Activated CD4-positive, alpha-beta T cell treated with anti-CD3 and anti-CD28 coated beads for 36 hours (primary cell): ENCODE measurements at places on chromosomes 7 and 10. TPM values are rescaled to one million over a fixed set of nuclear protein-coding genes. Genes with fewer than 3 reads are reported as not detected.
A peak's percentile ranks its signal among the peaks of the same experiment; 100 is the strongest.

GRCh38 chr7:27704422-27705199 lies 35.4 kb upstream of the TAX1BP1 start:
- no peak for DNase-seq

DNA sequence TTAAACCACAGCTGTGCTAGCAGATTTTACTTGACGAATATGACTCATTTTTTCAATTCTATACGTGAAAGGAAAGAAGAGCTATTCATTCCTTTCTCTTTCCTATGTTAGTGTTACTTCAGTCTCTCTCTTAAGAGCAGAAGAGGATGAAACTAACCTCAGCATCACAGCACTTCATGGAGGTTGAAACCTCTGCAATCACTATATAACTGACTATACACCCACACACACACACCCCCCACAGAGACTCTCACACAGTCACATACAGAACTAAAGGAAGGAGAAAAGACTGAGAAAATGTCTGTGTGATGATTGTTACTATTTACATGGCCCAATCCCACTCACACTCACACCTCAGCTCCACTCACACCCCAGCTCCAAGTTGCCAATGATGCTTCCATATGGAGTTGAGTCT lies 104.2 kb downstream of the KIF20B start:
- peak; percentile 87 for DNase-seq

- DNase-seq: no peak
Observed at GRCh38 chr10:97074256-97075145, 111.3 kb downstream of the SLIT1 start.

- no peak for DNase-seq
Observed at GRCh38 chr10:70561070-70561469, 41.5 kb downstream of the PRF1 start.

The AKR1C4 gene
- total RNA-seq: not detected

The MACC1 gene
- total RNA-seq: 0.09 TPM

The THAP5 gene
- total RNA-seq: 30.1 TPM

- DNase-seq: no peak
Observed at GRCh38 chr7:94350734-94351133, 44.0 kb upstream of the COL1A2 start.

The SPDYE6 gene
- not detected for total RNA-seq

- DNase-seq: peak; percentile 13
Observed at GRCh38 chr7:130309986-130310385, 17.0 kb downstream of the CPA4 start.

The PTPRN2 gene
- total RNA-seq: 0.51 TPM

DNA sequence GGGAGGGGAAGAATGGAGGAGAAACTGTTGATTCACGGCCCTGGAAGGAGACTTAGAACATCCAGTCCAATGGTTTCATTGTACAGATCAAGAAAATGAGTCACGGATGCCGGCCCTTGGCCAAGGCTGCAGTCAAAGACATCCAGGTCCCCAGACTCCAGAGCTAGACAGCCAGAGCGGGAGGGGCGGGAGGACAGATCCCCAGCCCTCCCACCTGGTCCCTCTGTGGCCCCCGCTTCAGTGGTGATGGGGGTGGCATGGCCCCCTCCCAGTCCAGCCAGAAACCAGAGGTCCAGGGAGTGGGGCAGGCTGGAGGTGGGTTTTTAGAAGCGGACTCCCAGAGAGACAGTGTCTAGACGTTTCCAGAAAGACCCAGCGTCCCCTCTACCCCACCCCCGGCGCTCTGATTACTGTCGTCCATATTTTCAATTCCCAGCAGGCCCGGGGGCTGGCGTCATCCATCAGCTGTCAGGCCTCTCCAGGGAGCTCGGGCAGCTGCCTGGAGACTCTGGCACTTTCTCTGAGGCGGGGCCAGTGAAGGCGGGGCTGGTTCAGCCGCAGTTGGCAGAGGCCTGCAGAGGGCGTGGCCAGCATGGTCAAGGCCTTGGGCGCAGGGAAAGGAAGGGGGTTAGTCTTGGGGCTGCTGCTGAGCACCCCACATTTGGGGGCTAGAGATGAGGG lies 8.0 kb upstream of the HSPB1 start:
- peak; percentile 22 for DNase-seq

- DNase-seq: no peak
Observed at GRCh38 chr10:25112016-25112415, 62.8 kb upstream of the GPR158 start.

DNA sequence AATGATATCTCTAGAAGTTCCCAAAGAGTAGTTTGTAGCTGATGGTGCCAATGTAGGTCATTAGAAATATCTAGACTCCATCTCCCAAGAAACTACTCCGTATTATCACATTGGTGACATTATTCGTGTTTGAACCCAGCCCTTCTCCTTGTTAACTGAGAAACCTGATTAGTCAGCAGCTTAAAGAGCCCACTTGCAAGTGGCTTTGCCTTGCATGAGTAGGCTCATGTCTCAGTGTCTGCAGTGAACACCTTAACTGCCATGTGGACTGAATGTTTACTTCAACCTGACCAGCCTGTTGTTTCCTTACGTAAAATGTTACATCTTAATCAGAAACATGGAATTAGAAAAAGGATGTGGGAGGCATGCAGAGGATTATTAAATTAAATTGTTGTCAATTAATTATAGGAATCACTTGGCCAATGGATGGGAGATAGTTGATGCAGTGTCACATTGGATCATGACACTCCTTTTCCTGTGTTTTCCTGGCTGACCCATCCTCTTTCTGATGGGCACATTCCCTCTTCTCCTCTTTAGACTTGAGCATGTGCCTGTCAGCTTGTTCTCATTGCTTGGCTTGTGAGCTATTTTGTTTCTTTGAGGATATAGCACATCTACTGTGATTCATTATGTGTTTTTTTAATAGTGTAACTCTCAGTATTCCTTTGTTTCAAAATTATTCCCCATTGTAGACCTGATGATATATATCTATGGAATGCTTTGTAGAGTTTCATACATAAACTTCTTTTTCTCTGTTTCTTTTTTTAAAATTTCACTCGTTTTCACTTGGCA lies 18.0 kb downstream of the STARD3NL start:
- no peak for DNase-seq

DNA sequence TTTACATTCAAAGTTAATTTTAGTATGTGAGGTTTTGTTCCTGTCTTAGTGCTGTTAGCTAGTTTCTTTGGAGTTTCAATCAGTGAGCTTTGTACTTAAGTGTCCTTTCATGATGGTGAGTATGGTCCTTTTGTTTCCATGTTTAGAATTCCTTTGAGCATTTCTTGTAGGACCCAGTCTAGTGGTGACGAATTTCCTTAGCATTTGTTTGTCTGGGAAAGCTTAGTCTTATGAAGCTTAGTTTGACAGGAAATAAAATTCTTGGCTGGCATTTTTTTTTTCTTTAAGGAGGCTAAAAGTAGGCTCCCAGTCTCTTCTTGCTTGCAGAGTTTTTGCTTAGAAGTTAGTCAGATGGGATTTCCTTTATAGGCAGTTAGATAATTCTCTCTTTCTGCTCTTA lies 209.2 kb upstream of the SEMA3C start:
- DNase-seq: no peak

GRCh38 chr7:17654940-17655339 lies 285.4 kb downstream of the SNX13 start:
- no peak for DNase-seq

GRCh38 chr7:47407821-47408674 lies 173.9 kb downstream of the TNS3 start:
- no peak for DNase-seq

The FZD1 gene
- total RNA-seq: 0.69 TPM

DNA sequence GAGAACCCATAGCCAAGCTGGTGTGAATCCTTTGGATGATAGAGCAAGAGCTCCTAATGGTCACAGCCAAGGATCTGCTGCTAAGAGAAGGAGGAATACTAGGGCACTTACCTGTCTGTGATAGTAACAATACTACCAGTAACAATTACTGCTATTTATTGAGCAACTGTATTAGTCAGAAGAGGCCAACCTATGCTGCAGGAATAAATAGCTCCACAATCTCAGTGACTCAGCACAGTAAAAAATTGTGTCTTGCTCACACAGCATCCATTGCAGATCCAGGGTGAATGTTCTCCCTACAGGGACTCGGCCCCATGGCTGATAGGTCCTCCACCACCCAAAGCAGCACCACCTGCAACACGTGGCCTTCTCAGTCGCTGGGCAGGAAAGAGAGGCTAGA lies 257.6 kb upstream of the ZMIZ1 start:
- DNase-seq: no peak

- DNase-seq: peak; percentile 37
Observed at GRCh38 chr10:71840177-71840957, 10.7 kb downstream of the PSAP start.

GRCh38 chr7:127380479-127380878 lies 12.0 kb downstream of the ZNF800 start:
- no peak for DNase-seq

- DNase-seq: no peak
Observed at GRCh38 chr10:121921238-121921931, 6.4 kb downstream of the ATE1 start.

GRCh38 chr10:96767611-96768010 lies 47.3 kb upstream of the PIK3AP1 start:
- no peak for DNase-seq

- DNase-seq: peak; percentile 48
Observed at GRCh38 chr7:732094-732541, 5.0 kb upstream of the PRKAR1B start.

DNA sequence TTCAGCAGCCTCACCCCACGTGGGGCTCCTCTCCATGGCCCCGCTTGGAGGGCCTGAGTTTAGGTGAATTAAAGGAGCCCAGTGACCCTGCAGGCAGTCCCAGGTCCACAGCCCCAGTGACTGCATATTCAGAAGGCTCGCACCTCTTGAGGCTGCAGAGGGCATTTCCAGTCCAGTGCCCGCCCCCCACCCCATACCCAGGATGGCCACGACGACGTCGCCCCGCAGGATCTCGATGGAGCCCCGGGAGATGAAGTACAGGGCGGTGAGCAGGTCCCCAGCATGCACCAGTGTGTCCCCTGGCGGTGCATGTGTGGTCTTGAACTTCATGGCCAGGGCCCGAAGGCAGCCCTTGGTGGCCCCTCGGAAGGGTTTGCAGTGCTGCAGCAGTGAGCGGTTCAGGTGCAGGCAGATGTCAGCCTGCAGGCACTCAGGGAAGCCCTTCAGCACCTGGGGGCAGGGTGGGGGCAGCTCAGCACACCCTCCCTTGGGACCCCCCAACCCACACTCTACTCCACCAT lies 28.1 kb downstream of the KCNH2 start:
- DNase-seq: peak; percentile 3

GRCh38 chr10:126153711-126154628 lies 234.3 kb downstream of the ADAM12 start:
- DNase-seq: no peak

GRCh38 chr10:44968091-44968490 lies 8.5 kb downstream of the RASSF4 start:
- DNase-seq: peak; percentile 30

The PLPP4 gene
- not detected for total RNA-seq

- no peak for DNase-seq
Observed at GRCh38 chr10:97483921-97484320, 14.3 kb downstream of the MMS19 start.

- DNase-seq: peak; percentile 32
Observed at GRCh38 chr7:142790056-142790455, 19.3 kb downstream of the PRSS2 start.

The GPR37 gene
- not detected for total RNA-seq

DNA sequence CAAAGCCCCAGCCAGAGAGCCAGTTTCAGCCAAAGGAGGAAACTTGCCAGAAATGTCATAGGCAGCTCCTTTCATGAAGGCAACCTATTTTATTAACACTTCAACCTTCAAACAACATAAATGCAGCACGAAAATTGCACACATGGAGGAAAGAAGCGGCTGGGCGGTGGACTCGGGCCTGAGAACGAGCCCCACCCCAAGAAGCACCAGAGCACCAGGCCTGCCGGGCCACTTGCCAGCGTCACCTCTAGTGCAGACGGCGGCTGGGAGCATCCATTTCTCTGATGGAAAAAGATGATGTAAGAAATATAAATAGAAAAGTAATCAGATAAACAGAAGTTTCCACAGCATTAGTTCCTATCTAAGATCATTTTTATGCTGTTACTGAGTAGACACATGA lies 100.0 kb downstream of the TCERG1L start:
- DNase-seq: no peak

DNA sequence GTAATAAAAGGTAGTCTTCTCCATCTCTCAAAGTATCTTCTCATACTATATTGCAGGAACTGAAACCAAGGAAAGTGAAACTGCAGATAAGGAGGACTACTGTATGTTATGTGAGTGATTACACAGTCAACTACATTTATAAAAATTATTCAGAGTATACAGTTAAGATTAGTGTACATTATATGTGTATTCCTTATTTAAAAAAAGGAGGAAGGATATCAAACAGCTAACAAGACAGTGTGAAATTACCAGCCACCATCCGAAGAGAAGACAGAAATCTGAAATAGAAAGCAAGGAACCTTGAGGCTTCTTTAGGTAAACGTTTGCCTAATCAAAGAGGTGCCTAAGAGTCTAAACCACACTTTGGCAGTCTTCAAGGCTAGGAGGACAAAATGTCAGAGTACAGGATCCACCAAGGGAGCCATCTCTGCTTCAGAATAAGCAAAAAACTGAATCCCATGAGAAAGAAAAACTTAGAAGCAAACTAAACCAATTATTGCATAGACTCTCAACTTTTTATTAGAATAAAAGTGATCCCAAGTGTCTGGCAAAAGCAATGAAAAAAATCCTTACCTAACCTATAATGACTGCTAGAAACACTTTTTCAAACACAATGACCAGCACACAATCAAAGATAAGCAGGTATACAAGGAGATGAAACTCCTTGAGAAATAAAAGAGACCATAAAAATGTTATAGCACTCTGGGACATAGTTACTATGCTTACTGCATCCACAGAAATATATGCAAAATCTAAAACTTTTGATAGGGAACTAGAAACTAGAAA lies 6.4 kb downstream of the USP6NL start:
- no peak for DNase-seq

The SFR1 gene
- total RNA-seq: 17.2 TPM

The LRRC18 gene
- not detected for total RNA-seq

The CLDN3 gene
- total RNA-seq: not detected

DNA sequence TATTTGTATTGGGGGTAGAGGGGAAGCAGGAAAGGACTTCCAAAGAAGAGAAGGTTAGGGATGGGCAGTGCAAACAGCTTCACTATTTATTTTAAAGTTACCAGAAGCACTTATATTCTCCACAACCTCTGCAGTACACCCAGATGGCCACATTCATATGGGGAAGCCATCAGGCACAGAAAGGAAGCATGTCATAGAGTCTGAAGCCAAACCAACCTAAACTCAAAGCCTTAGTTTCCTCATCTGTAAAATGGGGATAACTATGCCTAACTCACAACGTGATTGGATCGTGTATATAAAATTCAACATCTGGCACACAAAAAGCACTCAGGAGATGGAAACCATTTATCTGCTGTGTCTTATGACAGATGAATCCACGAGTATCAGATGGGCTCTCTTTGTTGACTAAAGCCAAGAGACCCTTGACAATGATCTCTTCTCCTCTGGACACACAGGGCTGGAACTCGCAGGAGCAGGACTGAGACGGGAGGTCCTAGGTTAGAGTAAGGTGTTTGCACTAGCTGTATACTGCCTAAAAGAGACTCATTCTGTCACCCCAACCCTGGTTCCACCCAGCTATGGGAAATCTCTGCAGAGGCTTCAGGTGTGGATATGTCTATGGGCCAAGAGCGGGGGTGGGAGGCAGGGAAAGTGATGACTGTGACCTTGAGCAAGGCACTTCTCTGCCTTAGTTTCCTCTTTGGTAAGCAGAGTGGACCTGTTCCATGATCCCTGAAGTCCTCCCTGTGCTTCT lies 1.8 kb downstream of the KIAA1549 start:
- DNase-seq: no peak

The CUEDC2 gene
- 72.7 TPM for total RNA-seq

GRCh38 chr7:114930829-114931655 lies 9.1 kb downstream of the MDFIC start:
- DNase-seq: no peak

The SPACDR gene
- total RNA-seq: 4.2 TPM

- no peak for DNase-seq
Observed at GRCh38 chr10:6537770-6538169, 42.3 kb downstream of the PRKCQ start.

The GIMAP4 gene
- total RNA-seq: 109 TPM
